ENCODE measurements at places on chromosomes 16 and 17.

- H3K27me3 ChIP-seq = peaks cover 16% of the 10 kb centered on the region
- peaks cover 10% of the 10 kb centered on the region for H3K4me1 ChIP-seq
- H3K36me3 ChIP-seq = peaks cover 1% of the 10 kb centered on the region
These were observed 1.7 kb downstream of the SPHK1 start for GRCh38 chr17:76385892-76386786.

- peaks cover 8% of the 10 kb centered on the region for H3K27me3 ChIP-seq
- H3K4me1 ChIP-seq = peaks cover 1% of the 10 kb centered on the region
- H3K27ac ChIP-seq = no peak overlapping the region
- DNase-seq = no peak
- no peaks in the 10 kb centered on the region for H3K36me3 ChIP-seq
These were observed 773 bp upstream of the NETO2 start for GRCh38 chr16:47144559-47144877.

- no peak overlapping the region for H3K27ac ChIP-seq
- no peaks in the 10 kb centered on the region for H3K27me3 ChIP-seq
- H3K4me1 ChIP-seq = no peaks in the 10 kb centered on the region
- DNase-seq = no peak
These were observed 645 bp upstream of the GFOD2 start for GRCh38 chr16:67719778-67720144.

DNA sequence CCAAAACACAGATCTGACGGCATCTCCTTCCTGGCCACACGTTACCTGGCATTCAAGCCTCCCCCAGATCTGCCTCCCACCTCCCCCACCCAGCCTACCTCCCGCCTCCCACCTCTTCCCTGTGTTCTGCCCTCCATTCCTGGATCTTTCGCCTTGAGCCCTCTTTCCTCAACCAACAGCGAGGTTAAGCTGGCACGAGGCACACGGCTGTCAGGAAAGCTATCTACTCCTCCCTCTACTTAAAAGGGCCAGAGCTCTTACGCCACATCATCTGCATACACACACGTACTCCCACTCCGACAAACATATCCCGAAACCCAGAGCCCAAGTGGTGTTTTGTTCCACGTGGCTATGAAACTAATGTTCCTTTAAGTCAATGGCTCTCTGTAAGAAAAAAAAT is 18.0 kb downstream of the WDR45B start:
- no peak overlapping the region for H3K27ac ChIP-seq
- H3K36me3 ChIP-seq = peaks cover 9% of the 10 kb centered on the region
- no peaks in the 10 kb centered on the region for H3K27me3 ChIP-seq
- DNase-seq = no peak
